AG09309 (cell line): ENCODE measurements at places on chromosomes 12 and 14.
A peak's percentile ranks its signal among the peaks of the same experiment; 100 is the strongest.

GRCh38 chr12:11650286-11651281 lies 1.1 kb downstream of the ETV6 start:
- no peak for DNase-seq

- no peak for DNase-seq
These were observed 709 bp downstream of the INHBC start for GRCh38 chr12:57435293-57435692.

DNA sequence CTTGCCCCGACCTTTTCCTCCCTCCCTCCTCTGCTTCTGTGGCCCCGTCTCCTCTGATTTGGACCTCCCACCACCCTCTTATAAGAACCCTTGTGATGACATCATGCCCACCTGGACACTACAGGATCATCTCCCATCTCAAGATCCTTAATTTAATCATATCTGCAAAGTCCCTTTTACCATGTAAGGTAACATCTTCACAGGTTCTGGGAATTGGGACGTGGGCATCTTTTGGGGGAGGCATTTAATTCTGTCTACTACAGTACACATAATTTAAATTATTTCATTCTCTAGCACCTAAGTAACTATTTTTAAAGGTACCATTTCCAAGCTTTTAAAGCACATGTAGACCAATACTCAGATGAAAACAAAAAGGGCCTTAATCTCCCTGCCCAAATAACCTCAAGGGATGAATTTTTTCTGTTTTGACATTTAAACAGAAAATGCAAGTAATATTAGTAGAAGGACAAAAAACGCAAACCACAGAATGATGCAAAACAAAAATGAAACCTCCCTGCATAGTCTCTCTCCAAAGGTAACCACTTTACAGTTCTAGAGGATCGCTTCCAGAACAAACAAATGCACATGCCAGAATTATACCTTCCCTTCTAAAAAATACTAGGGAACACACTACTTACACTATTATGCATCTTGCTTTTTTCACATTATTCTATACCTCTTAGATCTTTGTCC lies 222.1 kb downstream of the AACS start:
- DNase-seq = no peak

- no peak for DNase-seq
These were observed 118.1 kb downstream of the CMAS start for GRCh38 chr12:22164139-22164538.

DNA sequence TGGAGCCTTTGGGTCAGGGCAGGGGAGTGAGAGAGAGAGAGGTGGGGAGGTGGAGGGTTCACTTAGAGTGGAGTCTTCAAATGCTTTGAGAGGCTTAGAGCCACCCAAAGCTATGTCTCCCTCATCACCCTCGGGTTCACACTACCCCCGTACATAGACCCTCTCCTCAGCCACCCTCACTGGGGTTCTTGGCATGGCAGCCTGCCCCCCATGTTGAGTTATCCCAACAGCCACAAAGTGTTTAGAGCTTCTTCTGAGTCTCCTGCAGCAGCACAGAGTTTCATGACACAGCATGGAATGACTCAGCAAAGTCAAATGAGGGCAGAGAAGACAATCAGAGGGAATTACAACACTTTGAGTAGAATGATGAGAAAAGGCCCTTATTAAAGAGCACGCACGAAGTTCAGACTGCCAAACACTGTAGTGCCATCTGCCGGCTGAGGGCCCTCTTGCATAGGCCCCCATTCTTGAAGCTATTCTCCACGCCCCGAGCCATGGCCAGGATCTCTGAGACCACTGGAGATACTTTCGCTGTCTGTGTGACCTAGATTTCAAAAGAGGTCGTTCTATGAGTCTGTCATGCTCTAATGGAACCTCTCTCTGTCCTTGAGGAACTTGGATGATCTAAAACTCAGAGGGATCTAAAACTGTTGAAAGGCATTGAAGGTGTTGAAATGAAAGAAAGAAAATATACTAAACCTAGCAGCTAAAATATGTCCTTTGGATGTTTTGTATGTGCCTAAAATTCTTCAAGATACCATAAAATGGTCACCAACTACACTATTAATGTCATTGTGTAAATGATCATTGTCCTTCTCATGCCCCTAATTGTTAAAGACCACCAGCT lies 221.9 kb downstream of the PELI2 start:
- peak; percentile 93 for DNase-seq

DNA sequence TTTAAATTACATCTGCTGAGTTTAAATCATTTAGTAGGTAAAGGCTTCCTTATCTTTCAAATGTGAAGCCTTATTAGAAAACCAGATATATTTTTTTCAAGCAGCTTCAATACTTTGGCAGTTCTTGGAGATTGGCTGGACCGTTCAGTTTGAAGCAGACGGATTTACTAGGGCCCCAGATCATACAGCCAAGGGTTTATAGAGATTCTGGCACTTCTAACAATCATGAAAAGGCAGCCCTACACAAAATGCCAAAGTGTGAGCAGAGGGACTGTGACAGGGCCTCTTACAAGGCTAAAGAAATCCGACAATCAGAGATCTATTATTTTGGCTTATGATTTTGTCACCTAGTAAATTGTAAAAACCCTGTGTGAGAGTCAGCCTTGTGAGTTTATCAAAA lies 162.8 kb upstream of the SLC38A2 start:
- no peak for DNase-seq

DNA sequence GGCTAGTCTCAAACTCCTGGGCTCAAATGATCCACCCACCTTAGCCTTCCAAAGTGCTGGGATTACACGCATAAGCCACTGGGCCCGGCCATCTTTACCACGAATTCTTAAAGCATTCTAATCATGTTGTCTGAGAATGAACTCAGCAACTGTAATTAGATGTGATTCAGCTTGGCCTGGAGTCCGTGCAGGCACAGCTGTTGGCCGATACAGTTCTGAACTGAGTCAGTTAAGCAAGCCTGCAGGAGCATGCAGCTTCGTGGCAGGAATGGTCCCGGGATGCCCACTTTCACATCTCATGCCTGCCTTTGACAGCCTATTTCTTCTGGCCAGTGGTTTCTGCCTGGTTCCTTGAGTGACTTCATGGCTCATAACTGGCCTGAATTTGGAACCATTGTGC lies 194.1 kb downstream of the ANO6 start:
- DNase-seq = peak; percentile 70

GRCh38 chr14:103576371-103577024 lies 13.7 kb downstream of the COA8 start:
- DNase-seq = peak; percentile 46

GRCh38 chr12:6736754-6737153 lies 12.9 kb downstream of the COPS7A start:
- no peak for DNase-seq

GRCh38 chr14:95520346-95520745 lies 3.9 kb upstream of the SYNE3 start:
- DNase-seq = no peak

- no peak for DNase-seq
These were observed 438.4 kb upstream of the OR4E1 start for GRCh38 chr14:22112004-22112403.

DNA sequence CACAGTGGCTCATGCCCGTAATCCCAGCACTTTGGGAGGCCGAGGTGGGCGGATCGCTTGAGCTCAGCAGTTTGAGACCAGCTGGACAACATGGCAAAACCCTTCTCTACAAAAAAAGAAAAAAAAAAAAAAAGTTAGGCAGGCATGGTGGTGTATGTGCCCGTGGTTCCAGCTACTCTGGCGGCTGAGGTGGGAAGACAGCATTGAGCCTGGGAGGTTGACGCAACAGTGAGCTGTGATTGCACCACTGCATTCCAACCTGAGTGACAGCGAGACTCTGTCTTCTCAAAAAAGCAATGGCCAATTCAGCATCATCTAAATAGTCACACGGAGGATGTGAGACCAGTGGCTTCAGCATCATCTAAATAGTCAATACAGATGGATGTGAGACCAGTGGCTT lies 10.4 kb upstream of the SAMD4A start:
- DNase-seq = no peak

DNA sequence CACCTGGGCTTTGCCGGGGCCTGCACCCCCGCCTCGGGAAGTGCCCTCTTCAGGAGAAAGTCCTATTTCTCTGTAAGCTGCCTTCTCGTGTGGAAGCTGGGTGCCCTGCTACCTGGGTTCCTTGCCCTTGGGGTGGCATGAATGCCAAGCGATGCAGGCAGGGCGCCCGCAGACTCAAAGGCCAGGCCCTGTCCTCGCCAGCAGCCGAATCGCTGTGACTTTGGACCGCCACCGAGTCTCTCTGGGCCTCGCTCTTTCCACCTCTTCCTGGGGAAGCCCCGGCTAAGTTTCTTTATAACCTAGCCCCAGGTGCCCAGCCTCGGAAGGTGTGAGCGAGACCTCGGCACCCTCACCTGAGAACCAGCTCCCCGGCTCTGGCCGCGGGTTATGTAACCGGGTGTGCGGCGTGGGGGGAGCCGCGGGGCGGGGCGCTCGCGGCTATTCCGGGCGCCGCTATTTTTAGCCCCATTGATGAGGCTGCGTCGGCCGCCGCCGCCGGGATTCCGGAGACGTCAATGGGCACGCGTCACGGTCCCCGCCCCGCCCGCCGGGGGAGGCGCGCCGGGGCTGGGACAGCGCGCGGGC lies 14.6 kb upstream of the NR4A1 start:
- DNase-seq = no peak

DNA sequence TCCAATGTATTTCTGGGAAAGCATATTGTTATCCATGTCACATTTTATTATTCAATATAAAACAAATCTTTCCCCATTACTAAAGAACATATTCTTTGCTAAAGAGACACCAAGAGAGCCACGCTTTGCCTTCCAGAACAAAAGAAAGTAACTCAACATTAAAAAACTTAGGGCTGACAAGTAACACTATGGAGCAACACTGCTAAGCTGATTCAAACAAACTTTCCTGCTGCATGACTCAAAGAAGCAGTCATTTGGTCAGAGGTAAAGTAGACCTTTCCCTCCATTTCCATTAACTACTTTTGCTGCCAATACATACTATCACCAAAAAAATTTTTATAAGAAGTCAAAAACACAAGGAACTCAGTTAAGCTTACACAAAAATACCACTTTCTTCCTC lies 83.0 kb downstream of the DENND5B start:
- no peak for DNase-seq

DNA sequence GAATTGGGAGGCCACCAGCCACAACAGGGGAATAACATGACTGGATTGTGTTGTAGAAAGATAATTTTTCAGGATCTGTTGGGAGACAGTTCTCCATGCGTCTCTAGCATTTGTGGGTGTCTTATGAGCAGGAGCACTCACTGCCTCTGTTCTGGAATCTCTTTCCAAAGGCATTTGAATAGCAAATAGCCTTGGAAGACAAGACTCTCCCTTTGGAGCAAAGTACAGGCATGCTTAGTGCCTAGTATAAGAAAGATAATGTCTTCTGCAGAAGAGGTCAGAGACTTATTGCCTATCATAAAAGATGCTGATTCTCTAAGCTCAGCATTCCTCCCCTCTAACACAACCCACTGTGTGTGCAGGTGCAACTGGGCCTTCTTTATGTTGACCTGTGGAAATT lies 58.3 kb downstream of the VCPKMT start:
- DNase-seq = no peak

DNA sequence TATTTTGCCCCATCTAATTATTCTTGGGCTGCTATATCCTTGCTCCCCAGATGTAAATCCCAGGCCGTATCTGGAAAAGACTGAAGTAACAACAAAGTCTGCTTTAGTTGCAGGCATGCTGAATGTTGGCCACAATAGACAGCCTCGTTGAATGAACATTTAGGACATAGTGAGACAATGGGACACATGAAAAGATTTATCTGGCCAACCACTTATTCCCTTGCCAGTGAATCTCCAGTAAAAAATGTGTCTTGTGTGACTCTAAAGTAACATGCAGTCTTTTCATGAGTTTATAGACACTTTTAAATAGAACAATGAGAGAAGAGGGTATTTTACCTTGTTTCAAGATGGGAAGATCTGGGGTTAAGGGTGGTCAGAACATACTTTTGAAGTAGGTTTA lies 60.2 kb upstream of the STXBP6 start:
- DNase-seq = no peak

DNA sequence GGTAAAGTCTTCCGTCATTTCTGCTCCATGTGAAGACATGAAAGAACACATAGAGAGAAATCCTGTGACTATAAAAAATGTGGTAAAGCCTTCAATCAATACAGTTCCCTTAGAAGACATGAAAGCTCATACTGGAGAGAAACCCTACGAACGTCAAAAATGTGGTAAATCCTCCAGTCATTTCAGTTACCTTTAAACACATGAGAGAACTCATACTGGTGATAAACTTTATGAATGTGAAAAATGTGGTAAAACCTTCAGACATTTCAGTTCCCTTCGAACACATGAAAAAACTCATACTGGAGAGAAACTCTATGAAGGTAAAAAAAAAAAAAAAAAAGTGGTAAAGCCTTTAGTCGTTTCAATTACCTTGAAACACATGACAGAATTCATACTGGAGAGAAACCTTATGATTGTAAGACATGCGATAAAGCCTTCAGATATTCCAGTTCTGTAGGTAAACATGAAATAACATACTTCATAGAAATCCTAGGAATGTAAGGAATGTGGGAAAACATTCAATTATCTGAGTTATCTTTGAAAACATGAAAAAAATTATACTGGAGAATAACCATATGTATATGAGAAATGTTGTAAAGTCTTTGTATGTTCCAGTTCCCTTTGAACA lies 60.4 kb downstream of the MAP4K5 start:
- DNase-seq = no peak

- DNase-seq = no peak
These were observed 2.1 kb downstream of the SLC7A7 start for GRCh38 chr14:22813145-22813544.

GRCh38 chr12:6451348-6452244 lies at the start of gene TAPBPL:
TSS of gene TAPBPL (plus strand) at chr12:6452042. CDS start at chr12:6452249, 207 bp downstream.
- peak; percentile 44 for DNase-seq

DNA sequence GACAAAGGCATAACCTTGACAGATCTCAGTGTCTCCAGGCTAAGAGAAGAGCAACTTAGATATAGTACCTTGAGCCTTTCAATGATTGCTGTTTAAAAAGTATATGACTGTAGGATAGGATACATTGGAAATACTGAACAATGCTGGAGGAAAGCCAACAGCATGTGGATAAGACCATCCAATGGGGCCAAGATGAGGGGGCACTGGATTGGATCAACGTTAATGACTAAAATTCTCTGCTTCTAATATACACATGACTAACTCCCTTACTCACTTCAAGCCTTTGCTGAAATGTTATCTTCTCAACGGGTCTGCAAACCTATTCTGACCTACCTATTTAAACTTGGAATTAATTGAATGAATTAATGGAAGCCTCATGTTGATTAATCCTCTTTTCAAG lies 354.9 kb downstream of the RAD51B start:
- DNase-seq = no peak

- no peak for DNase-seq
These were observed 146.8 kb downstream of the TMTC2 start for GRCh38 chr12:82833481-82833880.

DNA sequence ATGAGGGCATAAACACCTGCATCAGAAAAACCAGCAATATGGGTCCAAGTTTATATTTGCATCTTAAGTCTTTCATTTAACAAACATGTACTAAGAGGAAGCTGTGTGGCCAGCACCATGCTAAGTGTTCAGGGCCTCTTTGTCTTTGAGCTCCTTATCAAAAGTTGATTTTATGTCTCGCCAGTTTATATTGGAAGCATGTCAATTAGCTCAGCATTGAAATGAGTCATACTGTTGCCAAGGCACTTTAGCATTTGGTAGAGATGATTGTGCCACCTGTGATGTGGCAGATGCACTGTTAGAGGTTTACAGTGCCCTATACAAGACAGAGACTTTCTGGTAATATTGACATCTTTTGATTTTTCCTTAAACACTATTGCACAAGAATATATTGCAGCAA lies 68.5 kb downstream of the BHLHE41 start:
- no peak for DNase-seq

GRCh38 chr14:22409006-22409405 lies 180.0 kb downstream of the DAD1 start:
- no peak for DNase-seq
